KG1 (cell line): ENCODE measurements at places on chromosomes 6 and 20.

DNA sequence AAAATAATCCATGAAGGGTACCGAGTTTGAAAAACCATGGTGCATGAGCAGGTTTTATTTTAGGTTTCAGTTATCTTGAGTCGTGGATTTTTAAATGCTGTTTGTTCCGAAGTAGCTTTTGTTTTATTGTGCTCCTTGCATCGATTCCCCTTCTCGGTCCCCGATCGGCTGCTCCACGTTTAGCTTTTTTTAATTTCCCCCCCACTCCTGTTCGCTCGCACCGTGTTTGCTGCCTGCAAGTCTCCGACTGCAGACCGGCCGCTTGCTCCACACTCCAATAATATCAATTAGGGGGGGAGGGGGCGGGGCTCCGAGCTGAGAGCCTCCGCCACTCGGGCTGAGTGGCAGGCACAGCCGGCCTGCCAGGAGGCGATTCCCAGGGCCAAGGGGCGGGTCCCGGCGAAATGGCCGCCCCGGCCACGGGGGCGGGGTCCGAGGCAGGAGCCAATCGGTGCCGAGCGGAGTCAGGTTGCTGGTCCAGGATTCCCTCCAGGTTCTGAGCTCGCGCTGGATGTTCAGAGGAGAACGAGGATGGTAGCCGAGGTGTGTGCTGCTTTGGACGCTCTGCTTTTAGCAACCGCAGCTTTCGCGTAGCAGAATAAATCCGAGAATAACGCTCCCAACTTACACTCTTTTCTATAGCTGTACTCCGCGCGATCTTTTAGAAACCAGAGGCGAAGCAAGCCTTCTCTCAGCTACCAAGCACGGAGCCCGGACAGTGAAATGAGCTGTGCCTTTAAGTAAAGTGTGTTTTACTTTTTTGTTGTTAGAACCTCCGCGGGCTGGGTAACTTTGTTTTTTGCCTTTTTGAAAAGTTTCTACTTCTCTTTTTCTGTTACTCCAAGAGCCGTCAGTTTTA is at the start of gene EPHA7:
Gene EPHA7 (minus strand): TSS at position 256 of the 859 bp plus-strand sequence. CDS start 218 bp downstream, at position 38.
- no peak for DNase-seq

DNA sequence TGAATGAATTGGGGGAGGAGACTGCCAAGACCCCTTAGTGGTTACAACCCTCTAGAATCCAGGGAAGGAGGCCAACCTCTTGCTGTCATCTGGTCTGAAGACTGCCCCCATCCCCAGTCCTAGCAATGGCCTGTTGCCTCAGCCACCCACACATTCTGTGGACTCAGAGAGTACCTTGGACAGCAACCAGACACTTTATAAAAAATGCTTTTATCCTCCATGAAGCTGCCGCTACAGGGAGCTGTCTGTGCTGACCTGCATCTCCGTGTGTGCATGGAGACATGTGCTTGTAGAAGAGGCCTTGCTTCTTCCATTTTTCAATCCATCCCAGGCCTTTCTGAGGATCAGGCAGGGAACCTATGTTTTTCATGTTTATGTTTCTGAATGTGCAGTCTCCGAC is 15.2 kb downstream of the CDH22 start:
- DNase-seq = peak; percentile 20

DNA sequence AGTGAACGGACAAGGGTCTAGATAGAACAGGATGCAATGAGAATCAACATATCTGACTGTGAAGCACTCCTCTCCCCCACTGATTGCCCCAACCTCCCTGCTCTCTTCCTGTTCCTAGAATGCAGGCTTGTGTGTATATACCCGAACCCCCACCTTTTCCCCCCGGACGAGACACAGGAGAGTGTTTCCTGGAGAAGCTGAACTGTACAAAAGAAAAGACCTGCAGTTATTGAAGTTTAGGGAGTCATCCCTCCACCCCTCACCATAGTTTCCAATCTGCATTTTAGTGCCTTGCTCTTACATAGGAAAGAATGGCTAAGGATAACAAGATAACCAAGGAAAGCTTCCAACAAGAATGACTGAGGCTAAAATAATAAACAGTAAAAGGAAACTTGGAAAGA is 55.5 kb upstream of the PDE10A start:
- DNase-seq = no peak

GRCh38 chr6:142644866-142645265 is 300.1 kb downstream of the HIVEP2 start:
- no peak for DNase-seq

DNA sequence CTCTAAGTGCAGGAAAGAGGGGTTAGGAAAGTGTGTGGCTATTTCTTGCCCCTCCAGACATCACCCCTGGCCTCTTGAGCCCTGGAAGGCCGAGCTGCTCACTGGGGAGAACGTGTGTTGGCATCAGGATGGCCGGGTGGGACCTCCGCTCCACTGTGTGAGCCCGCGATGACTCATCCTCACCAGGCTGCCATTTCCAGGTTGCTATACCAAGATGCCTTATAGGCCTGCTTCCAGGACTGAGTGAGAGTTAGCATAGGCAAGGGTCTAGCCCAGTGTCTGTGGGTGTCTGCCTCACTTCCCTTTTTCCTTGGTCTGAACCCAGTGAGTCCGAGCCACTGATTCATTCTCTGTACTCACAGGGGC is 105.0 kb downstream of the MRPL14 start:
- DNase-seq = no peak

GRCh38 chr6:63589952-63590411 is 17.7 kb downstream of the LOC128125822 start:
- DNase-seq = no peak

DNA sequence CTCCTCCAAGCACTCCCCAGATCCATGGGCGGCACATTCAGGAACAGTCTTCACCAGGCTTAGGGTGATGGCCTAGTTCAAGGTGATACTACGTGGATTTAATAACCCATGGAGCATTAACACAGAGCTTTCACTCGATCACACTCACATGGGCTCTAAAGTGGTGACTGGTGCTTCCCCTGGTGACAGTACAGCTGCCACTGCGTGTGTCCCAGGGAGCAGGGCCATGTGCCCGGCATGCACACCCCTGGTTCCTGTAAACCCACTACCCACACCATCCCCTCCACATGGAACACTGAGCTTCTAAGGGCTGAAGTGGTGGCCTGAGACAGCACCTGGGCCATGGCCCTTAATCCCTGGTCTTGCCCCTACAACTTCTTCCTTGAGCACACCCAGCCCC is 27.8 kb upstream of the APMAP start:
- no peak for DNase-seq

- DNase-seq = no peak
Observed at GRCh38 chr20:19492116-19492515, 265.9 kb upstream of the RIN2 start.

DNA sequence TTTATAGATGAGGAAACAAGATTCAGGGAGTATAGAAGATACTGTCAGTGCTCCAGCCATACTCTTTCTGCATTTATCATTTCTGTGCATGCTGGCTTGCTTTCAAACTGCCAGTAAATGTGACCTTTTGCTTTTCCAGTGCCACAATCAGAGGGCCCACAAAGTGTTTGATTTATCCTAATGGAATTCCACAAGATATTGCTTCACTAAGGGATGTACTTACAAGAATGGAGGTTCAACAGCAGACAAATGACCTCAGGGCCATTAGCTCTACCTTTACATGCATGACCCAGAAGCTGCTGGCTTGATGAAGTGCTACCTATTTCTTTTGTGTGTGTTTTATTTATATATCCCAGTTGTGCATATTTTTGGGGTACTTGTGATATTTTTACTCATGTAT is 171.5 kb upstream of the GRIK2 start:
- DNase-seq = no peak

DNA sequence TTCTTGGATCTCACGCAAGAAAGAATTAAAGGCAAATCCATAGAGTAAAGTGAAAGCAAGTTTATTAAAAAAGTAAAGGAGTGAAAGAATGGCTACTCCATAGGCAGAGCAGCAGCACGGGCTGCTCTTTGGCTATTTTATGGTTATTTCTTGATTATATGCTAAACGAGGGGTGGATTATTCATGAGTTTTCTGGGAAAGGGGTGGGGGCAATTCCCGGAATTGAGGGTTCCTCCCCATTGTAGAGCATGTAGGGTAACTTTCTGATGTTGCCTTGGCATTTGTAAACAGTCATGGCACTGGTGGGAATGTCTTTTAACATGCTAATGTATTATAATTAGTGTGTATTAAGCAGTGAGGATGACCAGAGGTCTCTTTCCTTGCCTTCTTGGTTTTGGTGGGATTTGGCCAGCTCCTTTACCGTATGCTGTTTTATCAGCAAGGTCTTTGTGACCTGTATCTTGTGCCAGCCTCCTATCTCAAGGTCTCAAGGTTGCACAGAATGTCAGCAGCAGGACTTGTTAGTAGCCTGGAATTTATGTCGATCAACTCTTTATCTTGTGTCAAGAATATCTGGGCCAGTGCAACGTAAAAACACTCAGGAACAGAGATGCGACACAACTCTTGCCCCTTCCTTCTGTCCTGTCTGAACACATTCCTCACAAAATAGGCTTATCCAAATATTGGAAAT is 931.4 kb downstream of the QKI start:
- no peak for DNase-seq

DNA sequence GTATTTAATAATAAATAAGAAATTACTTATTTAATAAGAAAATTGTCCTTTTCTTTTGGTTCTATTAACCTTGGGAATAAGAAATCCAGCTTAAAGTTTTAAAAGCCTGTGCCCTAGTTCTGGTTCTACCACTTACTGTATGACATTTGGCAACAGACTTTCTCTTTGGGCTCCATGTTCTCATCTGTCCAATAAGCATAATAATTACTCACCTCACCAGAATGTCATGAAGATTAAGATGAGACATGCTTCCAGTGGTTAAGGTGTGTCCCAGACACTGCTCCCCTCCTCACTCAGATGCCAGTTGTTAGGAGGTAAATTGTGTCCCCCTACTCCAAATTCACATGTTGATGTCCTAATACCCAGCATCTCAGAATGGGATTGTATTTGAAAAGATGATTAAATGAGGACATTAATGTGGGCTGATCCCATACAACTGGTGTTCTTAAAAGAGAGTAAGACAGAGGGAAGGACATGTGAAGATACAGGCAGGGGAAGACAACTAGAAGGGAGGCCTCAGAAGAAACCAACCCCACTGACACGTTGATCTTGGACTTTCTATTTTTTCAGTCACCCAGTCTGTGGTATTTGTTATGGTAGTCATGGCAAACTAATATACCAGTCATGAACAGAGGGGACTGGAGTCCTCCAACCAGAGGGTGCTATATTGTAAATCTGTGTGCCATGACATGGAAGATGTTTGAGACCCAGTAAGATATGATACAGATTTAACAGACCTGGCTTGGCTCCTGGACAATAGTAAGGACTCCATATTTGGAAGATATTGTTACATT is 6.4 kb upstream of the MICAL1 start:
- DNase-seq = no peak

DNA sequence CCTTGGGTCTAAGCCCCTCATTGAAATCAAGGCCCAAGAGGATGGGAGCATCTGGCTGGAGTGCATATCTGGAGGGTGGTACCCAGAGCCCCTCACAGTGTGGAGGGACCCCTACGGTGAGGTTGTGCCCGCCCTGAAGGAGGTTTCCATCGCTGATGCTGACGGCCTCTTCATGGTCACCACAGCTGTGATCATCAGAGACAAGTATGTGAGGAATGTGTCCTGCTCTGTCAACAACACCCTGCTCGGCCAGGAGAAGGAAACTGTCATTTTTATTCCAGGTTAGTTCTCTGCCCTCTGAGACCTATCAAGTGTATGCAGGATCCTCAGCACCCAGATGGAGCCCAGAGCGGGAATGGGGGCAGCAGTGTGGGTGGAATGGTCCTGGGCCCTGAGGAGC is 5.1 kb downstream of the BTN2A2 start:
- no peak for DNase-seq

- peak; percentile 53 for DNase-seq
Observed at GRCh38 chr6:36028877-36029324, 1.3 kb downstream of the MAPK14 start.

- DNase-seq = no peak
Observed at GRCh38 chr6:137926985-137927384, 59.9 kb downstream of the TNFAIP3 start.

DNA sequence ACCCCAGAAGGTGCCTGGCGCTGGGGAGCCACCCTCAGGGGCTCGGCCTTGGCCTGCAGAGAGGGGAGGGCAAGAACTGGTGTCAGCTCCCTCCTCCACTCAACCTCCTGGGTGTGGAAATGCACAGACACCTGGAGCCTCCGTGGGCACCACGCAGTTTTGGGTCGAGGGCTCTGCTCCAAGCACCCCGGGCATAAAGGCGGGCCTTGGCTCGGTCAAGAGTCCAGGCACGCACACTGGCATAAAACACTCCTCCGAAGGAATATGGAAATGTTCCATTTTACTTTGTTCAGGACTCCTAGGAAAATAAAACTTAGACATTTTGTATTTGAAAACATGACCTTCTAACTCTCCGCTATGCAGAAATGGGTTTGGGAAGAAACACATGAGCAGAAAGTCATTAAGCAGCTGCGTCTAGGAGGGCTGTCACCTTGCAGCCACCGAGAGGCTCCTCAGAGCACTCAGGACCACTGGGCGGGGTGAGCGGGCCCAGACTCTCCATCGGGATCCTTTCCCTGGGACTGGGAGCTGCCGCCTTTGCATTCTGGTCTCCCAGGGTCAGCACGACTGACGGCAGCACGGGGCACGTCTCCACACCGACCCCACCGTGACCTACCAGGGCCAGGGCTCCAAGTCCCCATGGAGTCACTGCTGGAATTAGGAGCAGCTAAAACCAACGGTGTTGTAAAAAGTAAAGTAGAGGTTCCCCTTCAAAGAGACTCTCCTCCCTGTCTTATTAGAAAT is 46.0 kb upstream of the DACT2 start:
- no peak for DNase-seq

DNA sequence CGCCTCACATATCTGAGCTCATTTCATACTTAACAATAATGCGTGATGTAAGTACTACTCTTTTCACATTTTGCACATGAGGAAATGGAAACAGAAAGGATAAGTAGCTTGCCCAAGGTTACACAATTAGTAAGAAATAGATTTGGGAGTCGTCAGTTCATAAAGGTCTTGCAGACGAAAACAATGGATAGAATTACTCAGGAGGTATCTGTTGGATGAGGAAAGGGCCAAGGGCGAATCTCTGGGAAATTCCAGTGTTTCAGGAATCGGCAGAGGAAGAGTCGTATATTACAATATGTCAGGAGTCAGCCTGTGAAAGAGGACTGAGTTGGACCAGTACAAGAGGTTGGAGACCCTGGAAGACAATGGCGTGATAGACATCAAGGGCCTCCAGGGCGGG is 12.8 kb upstream of the EDN1 start:
- DNase-seq = no peak

- DNase-seq = no peak
Observed at GRCh38 chr6:111173946-111174345, 86.6 kb downstream of the SLC16A10 start.
